ENCODE measurements at places on chromosomes 13 and 19.

DNA sequence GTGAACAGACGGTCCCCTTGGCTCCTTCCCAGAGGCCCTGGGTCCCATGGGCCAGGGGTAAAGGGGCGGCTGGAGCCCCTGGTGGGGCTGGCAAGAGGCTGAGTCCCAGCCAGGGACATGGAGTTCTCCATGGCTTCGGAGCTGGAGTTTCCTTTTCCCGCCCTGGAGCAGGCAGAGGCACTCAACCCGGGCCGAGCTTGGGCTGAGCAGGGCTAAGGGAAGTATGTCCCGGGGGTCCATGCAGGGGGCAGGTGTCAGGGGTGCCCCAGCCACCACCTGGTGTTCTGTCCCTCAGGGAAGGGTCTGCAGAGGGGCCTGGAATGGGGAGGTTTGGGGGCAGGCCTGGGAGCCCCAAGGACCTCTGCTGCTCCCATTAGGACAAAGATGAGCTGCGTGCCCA is 54.0 kb upstream of the TPM4 start:
- DNase-seq = no peak

DNA sequence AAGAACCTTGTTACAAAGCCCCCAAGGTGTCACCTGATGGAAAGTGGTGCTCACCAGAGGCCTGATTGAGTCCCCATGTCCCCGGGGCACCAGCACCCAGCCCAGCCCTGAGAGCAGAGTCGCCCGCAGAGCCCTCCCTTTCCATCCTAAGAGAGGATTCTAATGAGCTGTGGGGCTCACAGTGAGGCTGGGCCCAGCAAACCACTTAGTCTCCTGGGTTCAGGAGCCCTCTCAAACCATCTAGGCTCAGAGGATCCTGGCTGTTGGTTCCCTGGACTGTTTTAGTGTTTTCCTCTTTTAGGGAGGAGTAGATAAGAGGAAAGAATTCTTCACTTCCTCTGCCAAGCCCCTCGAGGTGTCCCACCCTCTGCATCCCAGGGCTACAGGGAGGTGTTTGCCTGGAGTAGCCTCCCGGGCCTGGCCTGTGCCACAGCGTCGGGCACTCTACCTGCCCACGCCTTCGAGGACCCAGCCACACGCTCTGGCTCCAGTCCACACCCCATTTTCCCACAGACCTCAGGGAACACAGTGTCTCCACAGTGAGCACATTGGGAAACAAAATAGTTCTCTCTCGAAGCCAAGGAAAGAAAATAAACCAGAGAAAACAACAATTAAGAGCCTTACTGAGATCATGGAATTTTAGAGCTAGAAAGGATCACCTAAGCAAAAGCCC is 34.4 kb downstream of the DHRS12 start:
- DNase-seq = no peak

- DNase-seq = no peak
Observed at GRCh38 chr19:1730157-1730556, 23.1 kb upstream of the ONECUT3 start.

GRCh38 chr13:95039415-95039814 is 261.8 kb downstream of the ABCC4 start:
- no peak for DNase-seq

DNA sequence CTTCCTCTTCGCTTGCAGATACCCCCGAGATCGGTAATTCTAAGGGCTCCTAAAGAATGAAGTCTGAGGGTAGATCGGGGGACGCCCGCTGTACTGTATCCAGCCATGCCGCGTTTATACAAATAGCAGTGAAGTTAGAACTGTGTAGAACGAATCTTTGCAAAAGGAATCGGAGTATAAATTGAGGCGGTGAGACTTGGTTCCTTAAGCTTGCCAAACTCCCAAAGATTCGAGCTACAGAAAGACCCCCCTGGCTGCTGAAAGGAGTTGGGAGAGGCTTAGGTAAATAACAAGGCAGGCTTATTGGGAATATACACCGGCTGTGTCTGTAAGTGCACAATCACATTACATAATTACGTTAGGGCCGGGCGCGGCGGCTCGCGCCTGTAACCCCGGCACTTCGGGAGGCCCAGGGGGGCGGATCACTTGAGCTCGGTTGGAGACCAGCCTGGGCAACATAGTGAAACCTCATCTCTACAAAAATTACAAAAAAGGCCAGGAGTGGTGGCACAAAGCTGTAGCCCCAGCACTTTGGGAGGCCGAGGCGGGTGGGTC is 12.2 kb downstream of the TMEM160 start:
- no peak for DNase-seq

Data from stimulated activated CD8-positive, alpha-beta memory T cell treated with anti-CD3 and anti-CD28 coated beads, Interleukin-15, amount 100 ng/mL, for 4 hours (primary cell).